ENCODE measurements at places on chromosomes 2 and 18.

DNA sequence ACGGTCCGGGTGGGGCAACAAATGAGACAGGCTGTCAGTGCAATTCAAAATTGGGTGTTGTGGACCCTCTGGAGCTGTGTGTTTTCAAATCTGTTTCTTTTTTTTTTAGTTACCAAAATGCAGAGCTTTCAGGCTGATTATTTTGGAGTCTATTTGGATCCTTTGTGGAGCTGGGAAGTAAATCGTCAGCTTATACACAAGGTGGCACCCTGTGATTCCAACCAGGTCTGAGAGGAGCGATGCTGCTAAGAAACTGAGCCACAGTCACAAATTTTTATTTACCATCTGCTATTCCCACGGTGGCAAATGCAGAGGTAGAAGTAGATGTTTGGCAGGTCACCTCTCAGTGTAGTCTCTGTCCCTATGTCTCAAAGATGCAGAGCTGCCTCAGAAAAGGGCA lies 3.8 kb upstream of the EPC2 start:
- no peak for DNase-seq

DNA sequence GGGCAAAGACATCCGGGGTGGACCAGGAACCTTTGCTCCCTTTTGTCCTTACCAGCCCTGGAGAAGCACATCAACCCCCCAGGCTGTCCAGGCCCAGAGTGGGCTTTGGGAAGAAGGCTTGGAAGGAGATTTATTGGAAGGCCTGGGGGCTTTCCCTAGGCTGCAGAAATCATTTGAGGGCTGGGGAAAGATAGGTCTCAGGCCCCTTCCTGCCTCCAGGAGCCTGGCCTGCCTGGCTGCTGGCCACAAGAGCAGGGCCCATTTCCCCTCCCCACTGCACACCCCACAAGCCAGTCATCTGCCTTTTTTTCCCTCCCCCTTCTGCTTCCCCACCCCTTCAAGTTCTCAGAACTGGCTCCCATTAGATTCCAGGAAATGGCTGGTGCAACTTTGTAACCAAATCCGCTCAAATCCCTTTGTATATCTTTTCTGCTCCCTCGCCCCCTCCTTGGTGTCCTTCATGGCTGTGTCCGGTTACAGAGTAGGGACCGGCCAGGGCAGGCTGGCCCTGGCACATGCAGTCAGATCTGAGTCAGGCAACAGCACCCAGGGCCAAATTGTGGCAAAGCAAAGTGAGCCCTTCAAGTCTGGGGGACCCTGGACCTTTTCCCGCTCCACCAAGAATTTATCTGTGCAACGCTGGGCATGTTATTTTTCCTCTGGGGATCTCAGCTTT lies 20.8 kb upstream of the TNP1 start:
- DNase-seq, result no peak

DNA sequence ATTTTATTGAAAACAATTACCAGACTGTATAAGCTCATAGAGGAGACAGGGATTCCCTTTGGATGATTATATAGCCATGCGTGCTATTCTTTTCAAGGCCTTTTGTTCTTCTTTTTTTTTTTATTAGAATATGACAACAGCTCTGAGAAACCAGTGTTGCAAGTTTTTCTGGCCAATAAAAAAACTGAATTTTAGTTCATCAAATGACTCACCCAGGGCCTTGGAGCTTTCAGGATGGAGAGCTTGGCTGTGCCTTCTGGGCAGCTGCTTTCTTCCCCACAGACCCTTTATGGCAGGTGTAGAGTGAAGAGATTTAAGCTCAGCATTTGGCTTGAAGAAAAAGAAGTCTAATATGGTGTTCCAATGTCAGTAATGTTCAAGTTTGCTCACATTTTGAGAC lies 497.9 kb upstream of the FANCL start:
- no peak for DNase-seq

DNA sequence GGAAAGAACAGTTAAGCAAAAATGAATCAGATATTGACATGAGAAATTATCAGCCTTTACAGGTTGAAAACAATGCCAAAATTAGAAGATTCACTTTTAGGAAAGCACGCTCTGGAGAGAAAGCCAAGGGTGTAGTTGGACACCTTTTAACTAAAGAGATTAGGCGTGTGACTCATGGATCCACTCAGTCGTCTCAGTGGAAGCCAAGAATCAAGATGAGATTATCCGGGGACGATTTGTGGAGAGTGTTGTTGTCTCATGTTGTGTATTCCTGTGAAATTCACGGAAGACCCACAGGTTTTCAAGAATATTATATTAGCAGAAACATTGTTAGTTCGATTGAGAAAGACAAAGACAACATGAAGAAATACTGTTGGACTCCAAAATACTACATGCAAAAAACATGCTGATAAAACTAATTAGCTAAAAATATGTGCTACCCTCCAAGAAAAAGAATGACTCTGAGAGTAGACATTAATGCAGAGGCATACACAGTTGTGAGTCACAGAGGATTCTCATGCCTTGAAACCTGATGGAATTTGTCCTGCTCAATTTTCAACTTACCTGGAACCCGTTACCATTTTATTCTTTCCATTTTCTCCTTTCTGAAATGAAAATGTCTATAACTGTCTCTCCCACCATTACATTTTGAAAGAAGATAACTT lies 192.1 kb upstream of the RND3 start:
- no peak for DNase-seq

DNA sequence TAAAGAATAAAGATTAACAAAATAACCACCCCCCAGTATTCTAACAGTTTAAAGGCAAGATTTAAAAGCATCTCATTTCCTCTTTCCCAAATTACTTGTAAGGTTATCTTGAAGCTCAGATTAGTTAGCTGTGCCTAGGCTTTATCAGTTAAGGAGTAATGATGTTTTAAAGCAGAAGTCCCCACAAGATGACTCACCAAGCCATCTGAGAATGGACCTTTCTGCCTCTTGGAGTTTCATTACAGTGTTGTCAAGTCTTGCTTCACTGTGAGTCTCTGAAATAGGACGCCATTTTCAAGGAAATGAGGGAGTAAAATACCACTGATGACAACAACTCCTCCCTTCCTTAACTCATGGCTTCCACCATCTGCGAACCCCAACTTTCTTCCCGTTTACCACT lies 35.9 kb downstream of the ZNF385B start:
- DNase-seq, result no peak

- DNase-seq, result no peak
Measured at GRCh38 chr18:50199346-50199855, 4.5 kb upstream of the MYO5B start.

- DNase-seq, result no peak
Measured at GRCh38 chr2:229090225-229090624, 180.9 kb downstream of the PID1 start.

- no peak for DNase-seq
Measured at GRCh38 chr2:168167511-168168263, 79.7 kb downstream of the STK39 start.

GRCh38 chr2:124476291-124476690 lies 451.2 kb downstream of the CNTNAP5 start:
- DNase-seq, result no peak
